ENCODE measurements at places on chromosomes 7 and 10.

GRCh38 chr10:19966751-19967150 lies 150.5 kb downstream of the PLXDC2 start:
- DNase-seq, result no peak

GRCh38 chr7:155797262-155798250 lies 14.7 kb downstream of the SHH start:
- DNase-seq, result no peak

DNA sequence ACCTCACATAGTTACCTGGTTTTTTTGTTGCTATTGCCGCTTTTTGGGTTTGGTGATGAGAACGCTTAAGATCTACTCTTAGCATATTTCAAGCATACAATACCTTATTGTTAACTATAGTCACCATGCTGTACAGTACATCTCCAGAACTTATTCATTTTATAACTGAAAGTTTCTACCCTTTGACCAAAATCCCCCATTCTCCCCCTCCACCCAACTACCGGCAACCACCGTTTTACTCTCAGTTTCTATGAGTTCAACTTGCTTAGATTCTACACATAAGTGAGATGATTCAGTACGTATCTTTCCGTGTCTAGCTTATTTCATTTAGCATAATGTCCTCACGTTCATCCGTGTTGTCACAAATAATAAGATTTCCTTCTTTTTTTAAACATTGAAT lies 86.7 kb upstream of the IL6 start:
- no peak for DNase-seq

DNA sequence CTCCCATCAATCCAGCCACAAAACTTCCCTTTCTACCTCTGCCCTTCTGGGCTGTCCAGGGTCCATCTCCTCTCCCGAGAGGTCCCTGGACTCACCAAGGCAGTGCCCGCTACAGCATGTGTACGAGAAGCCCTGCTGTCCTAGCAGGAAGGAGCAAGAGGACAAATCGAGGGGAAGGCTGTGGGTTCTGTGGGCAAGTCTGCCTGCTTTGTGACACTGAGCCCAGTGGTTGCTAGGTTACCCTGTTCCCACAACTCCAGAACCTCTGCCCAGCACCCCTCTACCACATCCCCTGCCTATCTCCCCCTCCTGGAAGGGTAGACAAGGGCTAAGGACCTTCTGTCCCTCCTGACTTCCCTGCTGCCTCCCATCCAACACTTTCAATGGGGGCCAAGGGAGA lies at the start of gene TBATA:
TBATA (minus strand) TSS at position 188 of the 400 bp plus-strand sequence. CDS start 1,998 bp downstream, outside the sequence.
- no peak for DNase-seq

GRCh38 chr10:93464776-93465388 lies 17.3 kb downstream of the MYOF start:
- DNase-seq, result no peak

Data from NCI-H1436 (cell line).